Lung (tissue), 17 donors: ENCODE measurements at places on chromosomes 11 and 22. TPM values are rescaled to one million over a fixed set of nuclear protein-coding genes. Genes with fewer than 3 reads are reported as not detected.

MARK2 gene
- 42.9 TPM for total RNA-seq

RBMXL2 gene
- total RNA-seq: 0.37 TPM

GRCh38 chr11:112087212-112087611 lies 539 bp downstream of the SDHD start:
- DNase-seq: no peak

MPPED2 gene
- total RNA-seq: 5.6 TPM

GRCh38 chr11:78227921-78228320 lies 39.2 kb downstream of the USP35 start:
- no peak for DNase-seq

DNA sequence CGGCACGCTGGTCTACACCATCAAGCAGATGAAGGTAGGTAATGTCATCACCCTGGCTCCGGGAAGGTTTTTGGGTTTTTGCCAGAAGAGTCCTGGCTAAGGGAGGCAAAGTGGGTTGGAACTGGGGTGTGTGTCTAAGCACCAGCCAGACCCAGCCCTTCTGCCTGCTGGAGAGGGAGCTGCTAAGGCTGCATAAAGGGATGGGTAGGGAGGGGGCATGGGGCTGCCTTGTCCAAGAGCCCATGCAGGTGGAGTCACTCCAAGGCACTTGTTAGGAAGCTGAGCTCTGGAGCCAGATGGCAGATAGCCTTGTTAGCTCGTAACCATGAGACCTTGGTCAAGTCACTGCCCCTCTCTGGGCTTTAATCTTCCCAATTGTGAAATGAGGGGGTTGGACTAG lies 48.0 kb downstream of the TIMP3 start:
- DNase-seq: no peak

DNA sequence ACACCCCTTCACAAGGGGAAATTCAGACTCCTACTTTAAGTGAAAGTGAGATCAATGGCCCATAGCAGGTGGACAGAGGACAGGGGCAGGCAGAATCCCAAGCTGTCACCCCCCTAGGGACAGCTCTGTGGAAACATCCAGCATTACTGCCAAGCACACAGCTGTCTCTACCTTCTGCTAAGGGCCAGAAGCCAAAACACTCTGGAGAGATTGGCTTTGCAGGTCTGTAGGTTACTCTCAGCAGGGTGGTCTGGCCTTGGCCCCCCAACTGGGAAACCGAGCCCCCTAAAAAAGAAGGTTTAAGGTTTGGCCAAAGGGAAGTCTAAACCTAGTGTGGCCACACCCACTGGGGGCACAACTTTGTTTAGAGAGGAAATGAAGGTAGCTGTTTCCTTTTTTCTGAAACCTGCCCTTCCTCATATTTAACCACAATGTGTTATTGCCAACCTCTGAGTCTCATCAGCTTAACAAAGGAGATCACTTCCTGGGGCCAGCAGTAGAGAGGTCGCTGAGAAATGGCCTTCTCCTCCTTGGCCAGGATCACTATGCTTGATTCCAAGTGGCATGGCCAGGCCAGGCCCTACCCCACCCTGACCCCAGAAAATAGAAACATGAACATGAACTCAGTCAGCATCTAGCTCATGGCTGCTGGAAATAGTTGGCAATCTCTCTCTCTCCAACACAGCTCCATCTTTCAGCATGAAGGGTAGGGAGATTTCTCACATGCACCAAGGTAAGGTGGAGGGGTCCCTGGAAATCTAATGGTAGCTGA lies 25.9 kb upstream of the SCARF2 start:
- no peak for DNase-seq

SHANK2 gene
- 55.4 TPM for total RNA-seq

DNA sequence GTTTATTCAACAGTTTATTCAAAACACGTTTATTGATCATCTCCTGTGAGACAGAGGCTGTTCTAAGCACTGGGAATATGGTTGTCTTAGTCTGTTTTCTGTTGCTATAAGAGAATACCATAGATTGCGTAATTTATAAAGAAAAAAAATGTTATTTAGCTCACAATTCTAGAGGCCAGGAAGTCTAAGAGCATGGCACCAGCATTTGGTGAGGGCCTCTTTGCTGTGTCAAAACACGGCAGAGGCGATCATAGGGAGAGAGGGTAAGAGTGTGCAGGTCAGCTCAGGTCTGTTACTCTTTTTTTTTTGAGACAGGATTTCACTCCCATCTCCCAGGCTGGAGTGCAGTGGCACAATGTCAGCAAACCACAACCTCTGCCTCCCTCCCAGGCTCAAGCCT lies 5.2 kb upstream of the IL17RA start:
- peak; percentile 20 for DNase-seq

- DNase-seq: no peak
These were observed 16.5 kb downstream of the TUB start for GRCh38 chr11:8097468-8097867.

DNA sequence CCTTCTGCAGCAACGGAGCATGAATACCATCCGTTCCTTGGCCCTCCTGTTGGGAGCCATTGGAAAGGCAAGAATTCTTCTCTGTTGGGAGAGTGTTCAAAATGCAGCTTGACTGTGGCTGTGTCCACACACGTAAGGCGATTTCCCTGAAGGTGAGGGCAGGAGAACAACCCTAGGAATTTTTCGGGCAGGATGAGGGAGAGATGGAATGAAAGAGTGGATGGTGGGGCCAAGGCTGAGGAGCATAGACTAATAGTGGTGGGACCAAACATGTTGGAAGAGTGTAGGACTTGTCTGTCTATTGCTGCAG lies 924.9 kb downstream of the TBC1D22A start:
- DNase-seq: no peak

DNA sequence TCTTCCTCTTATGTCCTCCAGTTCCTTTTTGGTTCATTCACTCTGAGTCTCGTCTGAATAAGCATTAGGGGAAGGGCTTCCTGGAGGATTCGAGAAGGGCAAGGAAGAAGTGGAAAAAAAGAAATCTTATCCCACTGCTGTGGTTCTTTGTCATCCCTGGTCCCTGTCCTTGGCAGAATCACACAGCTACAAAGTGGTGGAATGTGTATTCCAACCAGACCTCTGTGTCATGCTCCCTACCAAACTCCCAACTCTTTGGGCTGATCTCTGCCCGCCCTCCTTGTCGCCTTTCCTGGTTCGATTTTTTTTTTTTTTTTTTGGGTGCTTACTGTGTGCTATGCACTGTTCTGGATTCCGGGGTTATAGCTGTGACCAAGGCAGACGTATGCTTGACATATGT lies 61.0 kb downstream of the TEAD1 start:
- DNase-seq: no peak

DNA sequence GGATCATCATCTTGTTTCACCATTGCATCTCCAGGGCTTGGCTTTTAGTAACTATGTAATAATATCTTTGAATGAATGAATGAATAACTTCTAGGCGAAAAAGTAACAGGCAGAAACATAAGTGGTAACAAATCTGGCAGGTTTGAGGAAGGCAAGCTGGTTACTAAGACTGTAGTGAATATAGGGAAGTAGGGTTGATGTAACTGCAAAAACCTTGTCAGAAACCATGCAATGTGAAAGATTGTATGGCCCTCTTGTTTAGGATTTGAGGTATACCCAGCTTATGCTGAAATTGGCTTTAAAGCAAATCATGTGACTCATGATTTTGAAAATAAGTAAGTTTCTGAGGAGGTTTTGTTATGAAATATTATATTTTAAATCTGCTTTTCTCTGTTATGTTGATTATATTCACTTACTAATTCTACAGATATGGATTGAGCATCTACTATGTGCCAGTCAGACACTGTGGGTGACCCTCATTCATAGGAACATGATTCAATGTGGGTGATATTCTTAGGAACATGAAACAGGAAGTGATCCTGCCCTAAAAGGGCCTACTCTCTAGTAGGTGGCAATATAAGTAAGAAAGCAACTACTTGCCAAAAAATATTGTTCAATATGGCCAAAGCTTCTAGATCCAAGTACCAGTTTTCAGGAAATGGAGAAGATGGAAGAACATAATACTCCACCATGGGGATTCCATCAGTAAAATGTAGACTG lies 115.5 kb upstream of the CCDC90B start:
- DNase-seq: no peak

DNA sequence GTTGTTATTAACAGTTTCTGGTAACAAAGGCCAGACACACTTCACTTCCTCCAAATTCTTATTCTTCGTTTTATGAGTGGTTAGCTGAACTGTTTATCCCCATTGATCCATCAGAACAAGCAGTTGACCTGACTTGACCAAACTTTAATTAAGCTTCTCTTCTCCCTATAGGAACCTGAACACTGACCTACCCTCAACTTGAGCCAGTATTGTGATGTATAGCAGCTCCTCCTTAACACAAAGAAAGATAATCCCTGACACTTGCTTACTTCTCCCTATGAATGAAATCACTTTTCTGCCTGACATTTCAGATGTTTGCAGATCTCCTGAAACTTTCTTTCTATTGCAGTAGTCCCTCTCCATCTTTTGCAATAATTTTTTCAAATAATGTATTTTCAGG lies 41.9 kb downstream of the ANO5 start:
- DNase-seq: no peak

NRGN gene
- 27.2 TPM for total RNA-seq

MS4A4A gene
- total RNA-seq: 11.1 TPM

- DNase-seq: no peak
These were observed 10.3 kb upstream of the UCP3 start for GRCh38 chr11:74019104-74019738.

RAB3IL1 gene
- 10.9 TPM for total RNA-seq

DNA sequence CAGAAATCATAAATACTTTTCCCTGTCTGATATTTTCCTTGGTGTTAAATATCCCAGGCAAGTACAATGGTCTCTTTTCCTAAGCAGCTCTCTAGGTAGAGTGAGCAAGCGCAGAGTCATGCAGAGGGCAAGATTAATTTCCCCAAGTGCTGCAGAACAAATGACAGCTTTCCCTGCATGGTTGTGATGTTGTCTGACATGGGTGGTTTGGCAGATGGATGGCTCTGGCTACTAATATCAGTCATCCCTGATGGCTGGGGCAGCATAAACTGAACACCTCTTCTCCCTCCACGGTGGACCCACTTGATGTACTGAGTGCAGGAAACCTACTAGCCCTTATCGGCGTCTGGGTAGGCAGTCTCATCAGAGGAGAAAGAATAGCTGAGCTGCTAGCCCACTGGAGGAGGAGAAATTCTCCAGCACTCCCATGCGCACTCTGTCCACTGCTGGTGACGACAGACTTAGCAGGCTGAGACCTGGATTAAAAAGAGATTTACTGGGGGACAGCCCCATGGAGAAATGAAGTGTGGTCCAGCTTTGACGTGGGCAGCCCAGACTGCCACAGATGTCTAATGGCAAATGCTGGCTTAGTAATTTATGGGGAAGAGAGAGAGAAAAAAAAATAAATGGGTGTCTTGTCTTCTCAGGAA lies 202.9 kb downstream of the DBX1 start:
- DNase-seq: no peak

- no peak for DNase-seq
These were observed 5.7 kb downstream of the HSD17B12 start for GRCh38 chr11:43686207-43686606.

PARVA gene
- total RNA-seq: 49.6 TPM

SEC14L2 gene
- total RNA-seq: 8.8 TPM

PNPLA2 gene
- total RNA-seq: 65.1 TPM

- DNase-seq: peak; percentile 66
These were observed 133.4 kb upstream of the E2F8 start for GRCh38 chr11:19374151-19374569.

DNA sequence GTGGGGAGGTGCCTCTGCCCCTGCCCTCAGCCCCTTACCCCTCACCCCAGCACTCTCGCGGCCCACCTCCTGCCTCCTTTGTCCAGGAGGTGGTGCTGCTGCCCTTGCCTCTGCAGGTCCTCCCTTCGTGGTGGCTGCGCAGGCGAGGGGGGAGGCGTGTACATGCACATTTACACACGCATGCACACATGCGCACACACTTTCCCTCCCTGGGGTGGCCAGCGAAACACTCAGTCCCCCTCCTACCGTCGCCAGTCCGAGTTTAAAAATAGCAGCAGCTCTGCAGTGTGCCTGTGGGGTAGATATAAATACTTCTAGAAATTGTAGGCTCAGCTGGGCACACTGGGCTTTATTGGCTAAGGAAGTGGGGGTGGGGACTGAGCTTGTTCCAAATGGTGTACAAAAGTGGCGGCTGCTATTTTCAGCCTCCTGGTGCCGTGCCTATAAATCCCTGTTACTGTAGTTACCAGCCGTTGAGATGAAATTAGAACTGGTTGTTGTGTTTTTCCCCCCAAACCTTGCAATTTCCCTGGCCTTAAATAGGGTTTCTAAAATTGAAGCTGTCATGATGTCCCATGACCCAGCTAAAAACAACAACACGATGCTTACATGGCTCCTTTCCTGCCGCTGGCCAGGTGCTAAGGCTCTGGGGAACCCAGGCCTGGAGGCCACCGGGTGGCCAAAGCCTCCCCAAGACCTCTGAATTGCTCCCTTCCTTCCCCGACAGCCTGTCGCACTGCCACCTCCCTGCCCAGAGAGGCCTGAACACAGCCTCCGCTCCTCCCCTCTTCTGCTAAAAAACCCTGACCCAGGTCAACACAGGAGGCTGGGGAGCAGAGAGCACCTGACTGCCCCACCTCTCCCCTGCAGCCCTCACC lies 12.4 kb downstream of the PICK1 start:
- DNase-seq: no peak

ANO9 gene
- total RNA-seq: 5.8 TPM

GRCh38 chr22:45502215-45503049 lies at the start of gene FBLN1:
Gene FBLN1, plus strand, starts transcription at chr22:45502883. Its CDS starts 103 bp downstream, at chr22:45502986.
- DNase-seq: peak; percentile 90

- DNase-seq: no peak
These were observed 45.0 kb upstream of the ASPHD2 start for GRCh38 chr22:26383968-26384556.

DNA sequence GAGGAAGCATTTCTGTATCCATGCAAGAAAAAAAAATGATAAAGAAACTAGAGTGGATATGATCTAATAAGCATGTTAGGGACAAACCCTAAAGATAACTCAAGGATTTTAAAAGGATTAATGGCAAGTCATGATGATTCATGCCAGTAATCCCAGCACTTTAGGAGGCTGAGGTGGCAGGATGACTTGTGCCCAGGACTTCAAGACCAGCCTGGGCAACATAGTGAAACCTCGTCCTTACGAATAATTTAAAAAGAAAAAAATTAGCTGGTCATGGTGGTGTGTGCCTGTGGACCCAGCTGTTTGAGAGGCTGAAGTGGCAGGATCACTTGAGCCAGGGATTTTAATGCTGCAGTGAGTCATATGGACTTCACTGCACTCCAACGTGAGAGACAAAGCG lies 145.5 kb upstream of the BLID start:
- no peak for DNase-seq
